ENCODE measurements at places on chromosomes 7 and 10.

GRCh38 chr7:37915438-37915837 is 1.2 kb downstream of the SFRP4 start:
- no peak for DNase-seq

- no peak for DNase-seq
These were observed 95.3 kb downstream of the KAT6B start for GRCh38 chr10:74921744-74922143.

GRCh38 chr7:120273476-120273975 is 551 bp downstream of the KCND2 start:
- peak; percentile 43 for DNase-seq

DNA sequence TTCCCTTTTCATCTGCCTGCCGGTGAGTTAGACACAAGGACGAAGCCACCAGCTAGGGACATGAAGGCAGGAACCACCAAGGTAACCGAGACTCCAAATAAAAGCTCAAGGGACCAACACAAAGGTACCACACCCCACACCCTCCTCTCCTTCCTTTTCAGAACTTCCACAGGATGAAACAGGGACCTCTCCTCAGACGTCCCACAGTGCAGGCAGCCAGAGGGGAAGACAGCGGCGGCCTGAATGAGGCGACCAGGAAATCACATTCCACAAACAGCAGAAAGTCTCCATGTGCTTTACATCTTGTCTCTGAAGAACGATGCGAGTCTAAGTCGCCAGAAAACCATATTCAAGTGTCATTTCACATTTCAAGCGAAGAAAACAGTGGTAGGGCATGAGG is 97.8 kb downstream of the DIP2C start:
- DNase-seq, result no peak

DNA sequence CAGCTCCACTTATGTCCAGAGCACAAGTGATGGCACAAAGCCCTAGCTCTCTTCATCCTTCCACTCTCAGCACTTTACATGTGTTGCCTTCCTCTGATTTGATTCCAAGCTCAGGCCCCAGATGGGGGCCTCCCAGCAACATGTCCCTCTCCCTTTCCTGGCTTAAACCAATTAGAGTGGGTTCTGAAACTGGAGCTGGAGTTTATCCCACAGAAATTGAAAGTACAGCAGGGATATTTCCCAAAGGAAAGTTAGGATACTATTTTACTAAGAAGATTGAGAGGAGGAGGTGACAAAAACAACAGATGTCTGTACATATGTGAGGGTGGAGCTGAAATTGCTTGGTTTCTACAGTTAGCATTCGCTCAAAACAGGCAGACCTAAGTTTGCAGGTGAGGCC is 724.6 kb downstream of the AUTS2 start:
- no peak for DNase-seq

GRCh38 chr10:95241533-95241932 is 47.5 kb downstream of the ACSM6 start:
- no peak for DNase-seq

- no peak for DNase-seq
These were observed 49.7 kb upstream of the HECTD2 start for GRCh38 chr10:91360461-91360860.

DNA sequence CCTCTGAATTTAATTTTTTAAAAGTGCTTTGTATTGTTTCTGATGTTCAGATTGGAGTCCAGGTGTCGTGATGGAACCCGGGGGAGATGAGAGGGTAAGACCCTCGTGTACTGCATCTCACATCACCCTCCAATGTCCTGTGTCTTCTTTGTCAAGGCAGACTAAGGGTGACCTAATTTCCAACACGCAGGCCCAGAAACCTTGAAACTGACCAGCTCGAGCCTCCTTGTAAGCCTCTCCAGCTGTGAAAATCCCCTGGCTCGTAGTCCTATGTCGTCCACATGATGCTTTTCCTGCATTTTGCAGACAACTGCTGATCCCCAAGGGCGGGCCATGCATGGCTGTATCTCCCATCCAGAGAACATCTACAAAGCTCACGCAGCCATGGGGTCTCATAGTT is 220.2 kb downstream of the ARHGAP12 start:
- no peak for DNase-seq

GRCh38 chr10:5953676-5954075 is 23.7 kb downstream of the IL15RA start:
- no peak for DNase-seq

GRCh38 chr7:155538293-155538692 is 8.1 kb downstream of the CNPY1 start:
- no peak for DNase-seq

DNA sequence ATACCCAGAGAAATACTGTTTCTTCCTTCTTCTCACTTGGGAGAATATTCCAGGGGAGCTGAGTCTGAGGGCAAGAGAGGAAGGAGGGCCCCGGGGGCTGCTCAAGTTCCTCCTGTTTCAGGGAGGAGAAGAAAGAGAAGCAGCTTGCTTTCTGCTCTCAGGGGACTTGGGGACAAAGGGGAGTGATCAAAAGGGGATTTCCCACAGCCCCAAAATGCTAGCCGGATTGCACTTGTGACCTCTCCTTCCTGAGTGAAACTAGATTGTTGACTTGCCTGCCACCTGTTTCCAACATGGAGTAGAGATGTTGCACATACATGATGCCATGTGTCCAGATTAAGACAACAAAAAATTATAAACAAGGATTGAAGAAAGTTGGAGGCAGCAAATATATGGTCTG is 28.7 kb upstream of the PDCD4 start:
- no peak for DNase-seq

DNA sequence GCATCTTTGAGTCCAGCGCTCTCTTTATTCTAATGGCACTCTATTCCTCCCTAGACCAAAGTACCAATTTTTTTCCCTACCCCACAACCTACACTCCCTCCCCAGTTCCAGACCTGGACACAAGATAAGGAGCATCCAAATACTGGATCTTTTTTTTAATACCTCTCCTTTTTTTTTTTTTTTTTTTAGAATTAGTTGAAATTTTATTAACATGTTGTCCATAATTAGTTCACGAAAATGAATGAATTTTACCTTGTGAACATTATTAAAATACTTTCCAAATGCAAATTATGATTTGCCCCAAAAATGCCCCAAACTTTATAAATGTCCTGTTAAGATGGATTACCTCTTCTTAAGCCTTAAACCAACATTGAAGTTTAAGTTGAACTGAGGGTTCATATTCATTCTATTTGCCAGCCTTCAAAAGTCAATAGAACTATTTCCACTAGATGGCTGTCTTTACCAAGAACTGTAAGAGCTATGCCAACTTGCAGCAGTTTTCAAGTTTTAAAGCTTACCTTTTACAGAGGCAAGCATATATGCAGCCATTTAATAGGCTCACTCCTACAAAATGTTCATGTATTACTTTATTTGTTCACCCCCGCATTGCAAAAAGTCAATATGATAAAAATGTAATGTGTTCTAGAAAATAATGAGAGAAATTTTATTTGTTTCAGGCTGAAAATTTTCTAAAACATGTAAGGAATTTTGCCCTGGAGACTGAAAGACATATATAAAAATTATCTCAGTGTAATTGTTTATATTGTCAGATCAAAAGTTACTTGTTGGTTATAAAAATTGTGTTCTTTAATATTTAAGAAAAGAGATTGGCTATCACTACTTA is 39.7 kb upstream of the TNKS2 start:
- peak; percentile 66 for DNase-seq

DNA sequence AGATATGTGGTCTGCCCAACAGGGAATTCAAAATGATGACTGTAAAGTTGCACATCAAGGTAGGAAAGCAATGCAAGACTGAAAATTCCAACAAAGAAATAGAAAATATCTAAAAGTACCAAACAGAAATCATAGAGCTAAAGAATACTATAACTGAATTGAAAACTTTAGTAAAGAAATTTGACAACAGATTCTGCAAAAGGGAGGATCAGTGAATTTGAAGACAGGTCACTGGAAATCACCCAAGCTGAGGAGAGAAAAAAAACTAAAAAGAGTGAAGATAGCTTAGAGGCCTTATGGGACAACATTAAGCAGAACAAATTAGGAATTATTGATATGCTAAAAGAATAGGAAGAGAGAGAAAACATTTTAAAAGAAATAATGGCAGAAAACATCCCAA is 240.6 kb downstream of the SNX13 start:
- DNase-seq, result no peak

DNA sequence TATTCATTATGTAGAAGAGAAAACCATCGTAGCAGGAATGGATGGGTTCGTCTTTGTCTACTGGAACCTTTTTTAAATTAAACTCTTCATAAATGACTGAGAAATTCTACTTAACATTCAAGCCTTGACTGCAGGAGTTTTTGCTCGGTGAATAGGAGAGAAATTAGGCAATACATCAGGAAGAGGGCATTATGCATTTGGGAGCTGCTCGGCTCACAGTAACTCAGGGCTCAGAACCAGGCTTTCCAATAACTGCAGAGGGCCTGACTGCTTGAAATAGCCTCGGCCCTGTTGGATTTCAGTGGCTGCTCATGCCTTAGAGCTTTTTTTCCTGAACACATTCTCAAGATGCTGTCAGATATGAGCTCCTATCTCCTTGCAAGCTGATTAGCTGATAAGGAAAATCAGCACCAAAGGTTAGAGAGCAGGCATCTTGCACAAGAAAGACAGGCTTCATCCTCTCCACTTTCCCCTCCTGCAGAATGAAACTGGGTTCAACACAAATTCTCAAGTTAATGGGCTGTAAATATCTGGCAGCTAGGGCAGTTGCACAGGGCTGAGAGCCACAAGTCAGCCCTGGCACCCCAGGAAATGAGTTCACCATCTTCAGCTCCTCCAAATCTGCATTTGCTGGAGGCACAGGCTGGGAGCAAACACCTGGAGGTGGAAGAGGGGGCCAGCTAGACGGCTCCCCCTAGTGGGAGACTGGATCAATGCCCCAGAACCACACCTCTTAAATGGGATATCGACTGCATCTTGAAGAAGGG is 24.3 kb downstream of the TECTB start:
- peak; percentile 32 for DNase-seq

- DNase-seq, result no peak
These were observed 30.6 kb downstream of the KMT2E start for GRCh38 chr7:105044449-105045070.

DNA sequence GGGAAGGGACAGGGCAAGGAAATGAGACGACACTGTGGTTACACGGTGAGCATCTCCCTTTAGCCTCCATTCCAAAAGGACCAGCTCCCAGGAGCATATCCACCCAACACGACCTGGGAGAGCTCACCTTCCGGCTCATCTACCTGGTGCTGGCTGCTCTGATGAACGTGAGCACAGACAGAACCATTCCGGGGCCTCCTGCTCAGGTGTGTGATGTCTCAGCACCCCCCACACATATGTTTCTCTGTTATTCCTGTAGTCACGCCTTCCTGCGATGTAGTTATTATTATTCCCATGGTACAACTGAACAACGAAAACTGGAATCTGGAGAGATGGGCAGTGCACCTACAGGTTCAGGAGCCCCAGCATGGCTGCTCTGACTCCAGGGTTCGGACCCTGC is 20.5 kb upstream of the GPR26 start:
- no peak for DNase-seq

DNA sequence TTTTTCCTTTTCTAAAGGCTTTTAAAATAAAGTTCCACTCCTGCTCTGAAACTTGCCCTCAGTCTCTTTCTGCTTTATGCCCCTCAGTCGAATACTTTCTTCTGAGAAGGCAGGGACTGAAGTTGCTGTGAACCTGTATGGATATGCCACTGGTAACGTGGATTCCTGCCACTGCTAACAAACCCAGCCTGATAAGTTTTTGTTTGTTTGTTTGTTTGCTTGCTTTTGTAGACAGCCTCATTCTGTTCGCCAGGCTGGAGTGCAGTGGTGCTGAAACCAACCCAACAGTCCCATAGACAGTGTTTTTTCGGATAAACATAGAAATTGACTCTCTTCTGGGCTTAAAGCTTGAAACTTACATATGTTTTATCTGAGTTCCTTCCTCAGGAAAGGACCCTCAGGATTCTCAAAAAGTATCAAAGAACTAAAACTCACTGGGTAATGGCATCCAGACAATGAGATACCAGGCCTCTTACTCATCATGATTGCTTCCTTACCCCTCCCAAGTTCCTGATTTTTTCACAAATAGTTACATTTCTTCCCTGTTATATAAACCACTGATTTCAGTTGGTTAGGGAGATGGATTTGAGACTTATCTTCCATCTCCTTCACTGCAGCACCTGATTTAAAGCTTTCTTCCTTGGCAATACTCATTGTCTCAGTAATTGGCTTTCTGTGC is 273.6 kb downstream of the SDHAF3 start:
- DNase-seq, result no peak

GRCh38 chr7:102953406-102953805 is 40.6 kb downstream of the LRRC17 start:
- no peak for DNase-seq

GRCh38 chr10:116041948-116042347 is 231.1 kb downstream of the GFRA1 start:
- DNase-seq, result no peak

GRCh38 chr10:125225051-125225450 is 64.7 kb upstream of the CTBP2 start:
- no peak for DNase-seq

DNA sequence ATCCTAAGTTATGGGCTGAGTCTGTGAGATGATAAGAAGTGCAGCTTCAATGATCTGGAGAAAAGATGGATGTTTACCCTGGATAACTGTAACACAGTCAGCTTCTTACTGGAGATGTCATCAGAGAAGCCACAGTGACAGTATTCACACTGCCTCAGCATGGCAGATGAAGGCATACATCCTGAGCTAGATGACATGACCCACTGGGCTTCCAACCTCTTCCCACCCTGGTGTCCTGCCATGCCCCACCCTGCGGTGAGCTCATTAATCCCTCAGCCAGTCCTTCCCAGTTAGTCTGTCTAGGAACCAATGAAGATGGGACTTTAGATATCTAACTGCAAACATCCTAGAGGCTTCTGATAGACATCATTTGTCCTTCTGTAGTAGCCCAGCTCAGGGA is 213.8 kb downstream of the TAX1BP1 start:
- DNase-seq, result no peak

DNA sequence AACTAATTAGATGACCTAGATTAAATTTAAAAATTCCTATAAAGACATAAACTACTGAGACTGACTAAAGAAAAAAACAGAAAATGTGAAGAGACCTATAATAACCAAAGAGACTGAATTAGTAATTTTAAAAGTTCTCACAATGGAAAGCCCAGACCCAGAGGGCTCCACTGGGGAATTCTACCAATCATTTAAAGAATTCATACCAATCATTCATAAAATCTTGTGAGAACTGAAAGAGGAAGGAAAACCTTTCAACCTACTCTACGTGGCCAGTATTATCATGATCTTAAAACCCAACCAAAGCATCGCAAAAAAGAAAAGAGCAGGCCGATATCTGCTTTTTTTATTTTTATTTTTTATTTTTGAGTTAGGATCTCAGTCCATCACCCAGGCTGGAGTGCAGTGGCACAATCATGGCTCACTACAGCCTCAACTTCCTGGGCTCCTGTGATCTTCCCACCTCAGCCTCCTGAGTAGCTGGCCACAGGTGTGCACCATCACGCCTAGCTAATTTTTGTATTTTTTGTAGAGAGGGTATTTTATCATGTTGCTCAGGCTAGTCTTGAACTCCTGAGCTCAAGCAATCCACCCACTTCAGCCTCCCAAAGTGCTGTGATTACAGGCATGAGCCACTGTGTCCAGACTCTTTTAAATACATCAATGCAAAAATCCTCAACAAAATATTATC is 48.6 kb downstream of the DGKI start:
- DNase-seq, result no peak

- DNase-seq, result no peak
These were observed 12.1 kb upstream of the TAS2R60 start for GRCh38 chr7:143431109-143431508.

Measured in midbrain (tissue), 1 donor.